ENCODE measurements at places on chromosomes 6 and 20.

DNA sequence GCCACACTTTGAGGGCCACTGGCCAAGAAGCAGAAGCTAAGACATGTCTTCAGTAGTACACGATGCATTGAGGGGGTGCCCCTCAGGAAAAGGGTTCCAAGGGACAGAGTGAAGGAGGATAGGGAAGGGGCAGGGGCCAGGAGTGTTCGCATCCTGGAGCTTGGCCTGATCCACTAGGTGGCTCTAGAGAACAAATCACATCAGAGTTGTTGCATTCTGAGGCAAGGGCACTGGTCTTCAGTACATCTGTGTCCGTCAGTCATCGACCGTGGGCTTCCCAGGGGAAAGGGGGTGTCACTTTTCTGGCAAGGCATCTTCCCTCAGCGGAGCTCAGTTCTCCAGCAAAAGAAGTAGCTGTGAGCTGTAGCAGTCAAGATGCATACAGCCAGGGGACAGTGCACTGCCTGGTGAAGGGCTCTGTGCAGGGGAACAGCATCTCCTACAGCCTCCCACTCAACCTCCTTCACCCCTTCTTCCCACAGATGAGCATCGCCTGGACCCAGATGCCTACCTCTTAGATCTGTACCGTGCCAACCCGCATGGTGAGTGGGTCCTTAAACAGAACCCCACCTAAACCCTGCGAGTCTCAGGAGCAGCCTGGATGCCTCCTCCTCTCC lies 47.8 kb downstream of the ARHGAP40 start:
- no peak for DNase-seq

DNA sequence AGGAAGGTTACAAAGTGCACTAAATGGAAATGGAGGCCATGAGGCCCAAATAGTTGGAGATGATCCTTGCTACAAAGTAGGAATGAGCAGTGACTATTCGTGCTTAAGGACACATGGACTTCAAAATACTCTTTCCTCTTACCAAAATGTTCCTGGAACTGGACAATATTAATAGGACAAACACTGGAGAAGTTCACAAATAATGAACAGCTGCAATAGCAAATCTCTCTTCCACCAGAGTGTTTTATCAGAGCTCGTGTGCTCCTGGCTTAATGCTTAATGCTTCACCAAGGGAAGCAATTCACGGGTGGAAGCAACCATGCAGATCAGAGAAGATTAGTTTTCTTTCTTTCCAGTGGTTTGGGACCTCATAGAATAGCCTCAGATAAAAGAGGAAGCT lies 435.4 kb downstream of the BCKDHB start:
- no peak for DNase-seq

GRCh38 chr6:9121549-9121948 lies 686.2 kb upstream of the SLC35B3 start:
- no peak for DNase-seq

- DNase-seq: no peak
Measured at GRCh38 chr20:53757472-53757913, 163.9 kb upstream of the ZNF217 start.

DNA sequence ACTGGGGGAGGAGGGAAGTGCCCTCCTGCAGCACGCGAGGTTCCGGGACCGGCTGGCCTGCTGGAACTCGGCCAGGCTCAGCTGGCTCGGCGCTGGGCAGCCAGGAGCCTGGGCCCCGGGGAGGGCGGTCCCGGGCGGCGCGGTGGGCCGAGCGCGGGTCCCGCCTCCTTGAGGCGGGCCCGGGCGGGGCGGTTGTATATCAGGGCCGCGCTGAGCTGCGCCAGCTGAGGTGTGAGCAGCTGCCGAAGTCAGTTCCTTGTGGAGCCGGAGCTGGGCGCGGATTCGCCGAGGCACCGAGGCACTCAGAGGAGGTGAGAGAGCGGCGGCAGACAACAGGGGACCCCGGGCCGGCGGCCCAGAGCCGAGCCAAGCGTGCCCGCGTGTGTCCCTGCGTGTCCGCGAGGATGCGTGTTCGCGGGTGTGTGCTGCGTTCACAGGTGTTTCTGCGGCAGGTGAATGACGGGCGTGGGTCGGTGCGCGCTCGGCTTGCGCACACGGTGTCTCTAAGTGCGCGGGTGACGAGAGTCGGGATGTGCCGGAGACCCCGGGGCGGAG lies at the start of gene CDKN1A:
Gene CDKN1A, plus strand, starts transcription at position 227 of the 555 bp plus-strand sequence. CDS start 5,388 bp downstream, outside the sequence.
- peak; percentile 75 for DNase-seq

DNA sequence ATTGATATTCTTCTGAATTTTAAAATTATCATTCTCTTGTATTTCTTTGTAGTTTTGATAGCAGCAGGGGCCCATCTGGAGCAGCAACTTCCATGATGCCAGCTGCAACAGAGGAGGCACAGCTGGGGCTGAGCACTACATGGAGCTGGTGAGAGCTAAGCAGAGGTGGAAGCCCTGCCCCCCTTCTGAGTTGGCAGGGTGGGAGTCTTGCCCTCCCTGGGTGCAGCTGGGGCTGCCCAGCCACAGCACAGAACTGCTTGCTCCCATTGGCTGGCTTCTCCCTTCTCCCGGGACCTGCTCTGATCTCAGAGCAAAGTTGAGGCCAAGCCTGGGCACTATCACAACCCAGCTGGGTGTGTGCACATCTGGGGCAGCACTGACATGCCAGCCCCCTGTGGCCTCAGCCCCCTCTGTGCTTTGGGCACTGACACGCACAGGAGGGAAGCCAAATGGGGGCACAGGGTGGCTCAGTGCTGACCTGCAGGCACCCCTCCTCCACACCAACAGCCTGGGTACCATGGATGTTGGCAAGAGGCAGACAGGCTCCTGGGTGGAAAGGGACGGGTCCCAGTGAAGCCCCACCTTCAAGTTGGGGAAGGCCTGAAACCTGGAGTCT lies 69.1 kb upstream of the EYA4 start:
- DNase-seq: no peak

GRCh38 chr6:147805155-147805554 lies 296.7 kb downstream of the SAMD5 start:
- DNase-seq: no peak

DNA sequence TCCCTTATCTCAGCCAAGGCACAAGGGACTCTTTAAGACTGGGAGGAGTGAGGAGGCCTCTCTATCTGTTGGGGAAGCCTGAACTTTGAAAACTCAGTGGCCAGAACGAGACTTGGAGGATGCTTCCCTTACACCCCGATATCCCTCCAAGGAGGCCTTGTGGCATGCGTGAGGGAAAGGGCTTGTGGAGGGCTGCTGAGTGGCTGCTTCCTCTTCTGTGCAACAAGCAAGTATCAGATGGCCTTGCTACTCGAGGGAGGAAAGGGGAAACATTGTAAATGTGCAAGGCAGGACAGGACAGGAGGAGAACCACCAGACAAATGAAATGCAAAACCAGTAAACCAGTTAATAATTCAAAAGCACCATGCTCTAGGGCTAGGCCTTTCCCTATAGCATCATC lies 306.5 kb upstream of the MAP3K7 start:
- DNase-seq: no peak

DNA sequence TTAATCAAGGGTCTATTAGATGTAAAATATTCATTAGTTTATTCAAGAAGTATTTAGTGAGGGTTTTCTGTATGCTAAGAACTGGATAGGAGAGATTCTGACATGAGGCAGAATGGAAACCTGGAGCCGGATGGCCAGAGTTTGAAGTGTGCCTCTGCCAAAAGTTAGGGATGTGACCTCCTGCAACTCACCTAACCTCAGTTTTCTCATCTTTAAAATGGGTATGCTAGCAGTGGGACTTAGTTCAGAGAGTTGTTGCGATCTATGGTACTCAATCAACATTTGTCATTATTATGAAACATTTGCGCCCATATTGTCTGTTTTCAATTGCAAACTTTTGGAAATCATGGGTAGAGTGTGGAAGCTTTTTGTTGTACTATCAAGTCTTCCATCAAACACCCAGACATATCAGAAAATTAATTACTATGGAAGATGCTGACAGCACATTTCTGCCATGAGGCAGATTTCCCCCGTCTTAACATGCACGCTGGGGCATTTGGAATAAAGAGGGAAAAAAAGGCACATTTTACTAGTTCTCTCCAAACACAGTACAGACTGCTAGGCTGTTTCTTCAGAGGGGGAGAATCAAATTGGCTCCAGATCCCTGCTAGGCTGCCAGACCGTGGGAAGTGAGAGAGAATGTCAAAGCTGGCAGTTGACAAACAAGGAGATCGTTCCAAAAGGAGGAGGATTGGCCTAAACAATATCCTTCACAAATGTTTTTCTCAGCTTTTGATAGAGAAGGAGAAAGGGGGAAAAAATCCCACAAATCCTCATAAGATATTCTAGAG lies 205.3 kb upstream of the TSHZ2 start:
- no peak for DNase-seq

DNA sequence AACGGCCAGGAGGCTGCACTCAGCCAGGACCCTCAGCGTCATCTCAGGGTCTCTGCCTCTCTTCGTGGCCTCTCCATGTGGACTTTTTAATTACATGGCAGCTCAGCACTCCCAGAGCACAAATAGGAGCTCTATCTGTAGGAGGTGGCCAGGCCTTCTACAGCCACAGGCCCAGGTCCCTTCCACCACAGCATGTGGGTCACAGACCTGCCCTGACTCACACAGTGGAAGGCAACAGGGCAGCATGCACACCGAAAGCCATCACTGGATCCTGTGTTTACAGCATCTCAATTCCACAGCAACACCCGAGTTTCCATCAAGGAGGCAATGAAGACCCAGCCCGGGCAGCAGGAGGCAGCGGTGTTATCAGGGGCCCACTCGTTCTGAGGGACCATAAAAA lies 65.8 kb upstream of the CD93 start:
- DNase-seq: no peak

DNA sequence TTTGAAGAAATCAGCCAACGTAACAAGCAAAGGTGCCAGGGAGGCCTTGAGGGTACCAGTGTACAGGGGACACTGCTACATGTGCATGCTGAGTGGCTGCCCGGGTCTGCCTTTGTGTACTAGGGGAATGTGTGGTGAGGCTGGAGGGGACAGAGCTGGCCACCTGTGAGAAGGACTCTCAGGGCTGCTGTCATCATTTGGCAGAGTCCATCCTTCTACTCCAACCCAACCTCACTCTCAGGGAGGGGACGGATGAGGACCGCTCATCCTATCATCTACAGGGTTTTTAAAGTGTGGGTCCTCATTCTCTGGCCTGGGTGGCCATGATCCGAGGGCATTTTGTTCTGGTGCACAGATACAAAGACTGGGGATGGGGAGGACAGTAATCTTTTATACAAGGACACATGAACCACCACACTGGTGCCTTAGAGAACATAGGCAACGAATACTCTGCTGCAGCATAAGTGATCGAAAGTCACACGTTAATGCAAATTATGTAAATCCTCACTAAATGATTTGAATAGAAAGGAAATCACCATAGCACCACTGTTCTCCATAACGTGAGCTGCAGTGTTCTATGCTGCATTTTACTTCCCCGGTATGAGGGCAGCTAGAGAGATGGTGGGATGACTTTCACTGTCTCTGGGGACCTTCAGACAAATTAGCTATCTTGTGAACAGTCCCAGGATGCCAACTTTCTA lies 181.4 kb downstream of the GMPR start:
- DNase-seq: no peak

GRCh38 chr6:77786935-77787629 lies 134.2 kb downstream of the MEI4 start:
- DNase-seq: no peak

All from stimulated activated CD4-positive, alpha-beta T cell treated with anti-CD3 and anti-CD28 coated beads, Interleukin-4, amount 100 ng/mL, for 1 hour (primary cell).